ENCODE measurements at places on chromosomes 7 and 10.

DNA sequence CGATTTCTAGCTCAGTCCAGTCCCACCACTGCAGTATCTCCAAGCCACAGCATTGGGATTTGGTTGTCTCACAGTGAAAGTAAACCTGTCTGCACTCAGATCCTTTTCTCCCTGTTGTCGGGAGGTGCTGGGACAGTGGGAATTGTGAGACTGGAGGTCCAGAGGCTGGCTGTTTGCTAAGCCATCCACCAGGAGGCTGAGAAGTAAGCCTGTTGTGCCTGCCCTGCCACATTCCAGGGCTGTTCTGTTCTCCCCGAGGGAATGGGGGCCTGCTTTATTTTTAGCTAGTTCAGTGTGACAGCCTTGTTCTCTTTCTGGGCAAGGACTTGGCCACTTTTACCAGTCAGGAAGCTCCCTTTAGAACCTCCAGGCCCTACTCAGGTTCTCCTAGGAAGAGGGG is 54.9 kb downstream of the HK1 start:
- DNase-seq, result no peak

DNA sequence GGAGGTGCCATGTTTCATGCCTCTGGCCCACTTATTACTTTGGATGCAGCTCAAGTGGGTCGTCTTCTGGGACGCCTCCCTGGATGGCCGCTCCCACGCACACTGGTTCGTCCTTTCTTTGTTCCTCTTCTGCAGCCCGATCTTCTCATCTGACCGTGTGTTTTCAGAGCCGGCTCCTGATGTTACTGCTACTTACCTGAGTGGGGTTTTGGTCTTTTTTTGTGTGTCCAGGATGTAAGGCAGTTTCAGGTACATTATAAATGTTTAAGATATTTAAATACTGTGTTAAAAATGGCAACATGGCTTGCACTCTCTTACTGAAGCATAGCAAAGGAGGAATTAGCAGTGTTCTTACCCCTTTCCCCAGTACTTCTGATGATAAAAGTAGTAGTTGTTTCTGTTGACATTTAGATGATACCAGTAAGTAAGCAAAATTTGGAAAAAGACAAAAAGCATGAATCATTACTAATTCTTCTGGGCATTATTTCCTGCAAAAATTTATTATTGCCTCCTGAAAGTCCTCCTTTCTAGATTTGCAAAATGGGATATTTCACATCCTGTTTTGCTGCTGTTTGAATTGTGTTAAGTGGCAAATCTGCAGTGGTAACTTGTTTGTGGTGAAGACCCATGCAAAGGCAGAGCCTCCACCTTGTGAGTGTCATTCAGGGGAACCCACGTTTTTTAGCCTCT is 59.4 kb downstream of the SHH start:
- no peak for DNase-seq

DNA sequence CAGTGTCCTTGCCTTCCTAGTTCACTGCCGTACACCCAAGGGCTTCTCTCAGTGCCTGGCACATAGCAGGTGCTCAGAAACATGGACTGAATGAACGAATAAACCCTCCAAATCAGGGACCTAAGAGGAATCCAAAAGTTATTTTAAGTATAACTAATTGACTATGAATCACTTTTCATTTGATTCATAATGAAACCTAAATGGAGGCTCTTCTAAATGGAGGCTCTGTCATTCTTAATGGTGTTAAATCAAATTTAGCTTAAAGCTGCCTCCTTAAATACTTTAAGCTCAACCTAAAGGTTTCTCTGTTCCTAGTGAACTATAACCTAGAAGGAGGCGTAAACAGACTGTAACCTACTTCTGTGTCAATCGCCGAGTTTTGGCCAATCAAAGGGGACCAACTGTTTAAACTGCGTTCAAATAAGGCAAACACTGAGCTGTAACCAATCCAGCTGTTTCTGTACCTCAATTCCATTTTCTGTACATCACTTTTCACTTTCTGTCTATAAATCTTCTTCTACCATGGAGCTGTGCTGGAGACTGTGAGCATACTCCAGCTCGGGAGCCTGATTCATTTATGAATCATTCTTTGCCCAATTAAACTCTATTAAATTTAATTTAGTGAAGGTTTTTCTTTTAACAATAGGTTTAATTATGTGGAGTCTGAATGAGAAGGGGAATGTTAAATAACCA is 11.0 kb downstream of the PYROXD2 start:
- DNase-seq, result no peak

DNA sequence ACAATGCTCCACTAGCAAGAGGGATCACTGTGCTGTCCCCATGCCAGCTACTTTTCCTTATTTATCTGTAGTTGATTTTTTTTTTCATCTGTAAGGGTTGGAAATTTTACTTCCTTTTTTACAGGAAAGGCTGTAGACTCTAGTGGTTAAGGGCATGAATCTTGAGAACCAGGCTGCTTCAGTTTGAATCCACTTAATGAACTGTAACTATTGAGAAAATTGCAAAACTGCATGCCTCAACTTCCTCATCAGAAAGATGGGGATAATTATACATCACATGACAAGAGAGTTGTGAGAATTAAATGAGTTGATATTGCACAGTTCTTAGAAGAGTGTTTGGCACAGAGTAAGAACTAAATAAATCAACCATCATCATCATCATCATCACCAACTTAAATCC is 106.4 kb upstream of the GSDME start:
- DNase-seq, result no peak

- DNase-seq, result no peak
Measured at GRCh38 chr7:27145914-27146412, 1.6 kb downstream of the HOXA6 start.

DNA sequence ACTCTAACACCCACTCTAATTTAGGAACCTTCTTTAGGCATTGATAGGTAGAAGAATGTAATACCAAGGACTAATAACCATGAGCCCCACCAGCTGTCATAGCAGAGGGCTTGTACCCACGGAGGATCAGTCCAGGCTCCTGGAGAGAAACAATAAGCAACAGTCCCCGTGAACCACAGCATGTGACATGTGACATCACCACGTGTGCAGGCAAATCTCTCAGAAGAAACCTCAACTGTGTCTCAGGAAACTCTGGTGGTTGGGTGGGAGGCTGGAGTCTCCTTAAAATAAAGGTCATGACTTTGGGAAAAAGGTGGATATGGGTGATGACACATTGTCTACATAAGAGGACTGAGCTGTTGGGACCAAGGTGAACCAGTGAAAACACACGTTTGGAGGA is 653.9 kb upstream of the FOXK1 start:
- no peak for DNase-seq
